ENCODE measurements at places on chromosomes 7 and 10.

- DNase-seq, result no peak
These were observed 24.0 kb upstream of the HELLS start for GRCh38 chr10:94521276-94522250.

GRCh38 chr10:86769991-86770390, 13.6 kb downstream of the BMPR1A start:
- DNase-seq, result no peak

DNA sequence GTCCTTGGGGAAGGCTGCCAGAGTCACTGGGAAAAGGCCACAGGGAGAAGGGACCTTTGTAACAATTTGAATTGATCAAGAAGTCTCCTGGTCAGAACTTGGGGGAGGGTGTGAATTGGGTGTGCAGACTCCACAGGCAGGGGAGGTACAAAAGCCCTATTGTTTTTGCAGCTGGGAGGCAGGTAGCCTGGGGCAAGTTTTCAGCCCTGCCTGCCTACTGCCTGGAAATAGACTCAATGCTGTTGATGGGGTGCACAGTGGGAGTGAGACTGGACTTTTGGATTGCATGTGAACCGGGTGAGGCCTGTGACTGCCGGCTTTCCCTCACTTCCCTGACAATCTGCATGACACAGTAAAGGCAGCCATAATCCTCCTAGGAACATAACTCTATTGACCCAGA, 947.0 kb downstream of the REEP3 start:
- no peak for DNase-seq

DNA sequence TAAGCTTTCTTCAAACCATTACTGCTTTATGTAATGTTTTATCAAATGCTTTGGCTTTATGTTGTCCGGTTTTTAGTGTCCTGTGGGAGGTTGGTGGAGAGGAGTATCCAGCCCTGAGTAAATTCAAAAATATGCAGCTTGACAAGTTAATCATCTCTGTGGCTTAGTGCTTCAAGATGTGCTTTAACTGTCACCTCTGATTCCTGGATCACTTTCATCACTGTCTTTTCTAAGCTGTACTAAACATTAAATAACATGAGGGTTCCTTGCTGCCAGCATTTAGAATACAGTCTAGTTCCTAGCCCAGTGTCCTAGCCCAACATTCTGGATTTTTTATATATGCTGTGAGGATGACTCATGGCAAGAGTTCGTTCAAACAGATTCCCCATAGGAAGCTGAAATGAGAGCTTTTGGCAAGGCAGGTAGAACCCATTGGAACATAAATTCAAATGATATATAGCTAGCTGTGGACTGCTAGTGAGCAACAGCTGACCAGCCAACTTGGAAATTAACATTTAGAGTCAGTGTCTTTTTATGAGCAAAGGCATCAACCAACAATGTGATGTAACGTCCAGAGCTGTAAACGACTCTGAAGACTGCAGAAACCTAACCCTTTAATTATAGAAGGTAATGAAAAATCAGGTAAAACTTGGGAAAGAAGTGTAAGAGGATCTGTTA, 80.6 kb upstream of the OIT3 start:
- DNase-seq, result no peak

DNA sequence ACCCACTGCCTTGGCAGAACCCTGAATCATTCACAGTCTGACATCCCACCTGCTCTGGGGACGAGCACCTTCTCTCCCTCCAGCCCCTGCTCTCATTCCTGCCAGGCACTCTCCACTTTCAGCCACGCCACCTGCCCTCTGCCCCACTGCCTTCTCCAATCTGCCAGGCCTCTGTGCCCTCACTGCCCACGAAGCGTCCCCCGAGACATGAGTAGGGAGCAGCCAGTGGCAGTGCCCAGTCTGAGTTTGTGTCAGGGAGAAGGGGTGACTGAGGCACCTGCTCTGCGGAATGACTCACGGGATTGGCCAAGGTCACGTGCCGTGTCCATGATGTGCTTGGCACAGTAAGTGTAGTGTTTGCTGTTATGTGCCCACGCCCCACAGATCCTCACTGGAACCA, 215.2 kb upstream of the PPP2R2D start:
- no peak for DNase-seq

DNA sequence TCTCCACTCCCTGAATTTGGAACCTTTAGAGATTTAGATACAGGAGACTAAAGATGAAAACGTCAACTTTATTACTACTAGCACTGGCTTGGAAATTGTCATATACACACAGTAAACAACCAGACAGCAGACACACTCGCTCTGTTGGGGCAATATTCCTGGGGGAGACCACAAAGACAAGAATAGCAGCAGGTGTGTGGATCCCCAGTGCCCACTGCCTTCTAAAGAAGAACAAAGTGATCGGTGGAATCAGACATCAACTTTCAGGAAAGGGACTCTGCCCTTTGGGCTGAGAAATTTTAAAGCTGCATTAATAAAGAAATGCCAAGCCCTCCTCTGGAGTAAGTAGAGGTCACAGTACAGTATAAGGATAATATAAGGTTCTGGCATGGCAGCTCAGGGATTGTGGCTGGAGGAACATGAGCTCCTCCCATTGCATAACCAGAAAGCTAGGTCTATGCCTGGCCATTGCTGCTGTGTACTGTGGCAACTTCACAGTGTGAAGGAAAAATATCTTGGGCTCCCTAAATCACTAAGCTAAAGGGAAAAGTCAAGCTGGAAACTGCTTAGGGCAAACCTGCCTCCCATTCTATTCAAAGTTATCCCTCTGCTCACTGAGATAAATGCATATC, 57.1 kb upstream of the ANKRD1 start:
- DNase-seq, result no peak

- DNase-seq, result no peak
These were observed 32.3 kb downstream of the GARS1 start for GRCh38 chr7:30627026-30627425.

GRCh38 chr7:116952635-116953371, 498 bp upstream of the ST7 start:
- DNase-seq, result peak; percentile 75

GRCh38 chr7:95527033-95527775, 41.5 kb downstream of the ASB4 start:
- DNase-seq, result peak; percentile 78

DNA sequence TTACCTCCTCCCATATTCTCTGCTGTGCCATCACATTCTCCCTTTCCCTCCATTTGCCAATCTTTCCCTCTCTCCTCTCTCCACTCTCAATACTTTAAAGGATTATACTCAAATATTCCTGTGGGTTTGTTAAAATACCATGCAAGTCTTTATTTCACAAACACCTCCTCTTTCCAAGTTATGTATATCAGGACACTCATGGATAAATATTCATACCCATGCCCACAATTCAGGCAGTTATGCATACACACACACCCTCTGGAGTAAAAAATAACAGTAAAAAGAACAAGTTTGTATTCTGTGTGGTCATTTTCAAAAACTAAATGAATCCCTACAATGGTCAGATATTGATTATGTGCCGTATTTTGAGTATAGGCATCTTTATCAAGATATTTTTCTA, 73.3 kb upstream of the TMEM140 start:
- no peak for DNase-seq

DNA sequence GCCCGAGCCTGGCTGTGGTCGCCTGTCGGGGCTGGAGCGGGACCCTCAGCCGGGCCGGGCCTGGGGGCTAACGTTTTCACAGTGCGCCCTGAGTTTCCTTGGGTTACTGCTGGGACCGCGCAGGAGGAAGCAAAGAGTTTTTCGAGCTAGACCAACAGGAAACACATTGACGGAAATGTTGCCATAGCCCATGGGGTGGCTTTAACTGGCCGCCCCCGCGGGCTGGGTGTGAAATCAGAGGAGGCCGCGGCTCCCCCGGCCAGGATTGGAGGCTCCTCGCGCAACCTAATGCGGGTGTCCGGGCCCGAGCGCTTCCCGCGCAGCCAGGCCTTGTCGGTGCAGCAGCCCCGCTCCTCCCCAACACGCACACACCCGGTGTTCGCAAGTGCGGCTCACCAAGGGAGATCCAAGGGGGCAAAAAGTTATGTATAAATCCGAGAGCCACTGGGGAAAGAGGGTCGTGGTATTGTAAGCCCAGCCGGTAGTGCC, 1.9 kb downstream of the HHEX start:
- no peak for DNase-seq

- no peak for DNase-seq
These were observed 164.4 kb downstream of the GLRX3 start for GRCh38 chr10:130300608-130301020.

GRCh38 chr10:14617852-14618251, 156.8 kb downstream of the FAM107B start:
- no peak for DNase-seq

GRCh38 chr7:27751888-27752660, 12.1 kb downstream of the TAX1BP1 start:
- no peak for DNase-seq

GRCh38 chr10:65360497-65360896, 1565.3 kb upstream of the LRRTM3 start:
- no peak for DNase-seq

DNA sequence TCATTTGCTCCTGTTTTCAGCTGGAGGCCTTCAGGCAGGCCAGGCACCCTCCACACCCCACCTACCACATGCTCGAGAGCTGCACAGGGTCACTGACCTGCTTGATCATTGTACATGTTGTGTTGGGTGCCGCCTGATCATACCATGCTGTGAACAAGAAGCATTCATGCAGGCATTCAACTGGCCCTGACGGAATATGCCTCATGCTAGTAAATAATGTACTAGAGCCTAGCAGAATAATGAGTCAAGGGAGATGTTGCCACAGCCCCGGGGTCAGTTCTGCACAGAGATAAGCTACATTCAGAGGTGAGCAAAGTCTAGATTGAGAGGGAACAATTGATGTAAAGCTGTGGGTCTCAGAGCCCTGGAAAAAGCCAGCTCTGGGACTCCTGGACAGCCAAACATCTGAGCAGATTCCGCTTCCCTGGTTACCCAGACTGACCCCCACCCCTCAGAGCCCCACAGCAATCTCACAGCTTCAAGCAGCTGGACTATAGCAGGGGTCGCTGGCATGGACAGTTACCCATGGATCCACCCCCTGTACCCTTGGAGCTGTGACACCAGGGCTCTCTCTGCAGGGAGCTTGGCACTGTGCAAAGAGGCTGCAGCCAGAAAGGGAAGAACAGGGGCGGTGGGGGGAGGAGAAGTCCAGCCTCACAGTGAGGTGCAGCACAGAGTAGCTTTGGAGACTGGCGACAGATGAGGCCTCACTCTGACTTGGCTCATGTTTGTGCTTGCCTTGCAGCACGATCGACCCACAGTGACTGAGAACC, 86.6 kb downstream of the FRMPD2 start:
- no peak for DNase-seq

GRCh38 chr10:46222364-46222935, 64.3 kb upstream of the ANTXRL start:
- DNase-seq, result no peak

DNA sequence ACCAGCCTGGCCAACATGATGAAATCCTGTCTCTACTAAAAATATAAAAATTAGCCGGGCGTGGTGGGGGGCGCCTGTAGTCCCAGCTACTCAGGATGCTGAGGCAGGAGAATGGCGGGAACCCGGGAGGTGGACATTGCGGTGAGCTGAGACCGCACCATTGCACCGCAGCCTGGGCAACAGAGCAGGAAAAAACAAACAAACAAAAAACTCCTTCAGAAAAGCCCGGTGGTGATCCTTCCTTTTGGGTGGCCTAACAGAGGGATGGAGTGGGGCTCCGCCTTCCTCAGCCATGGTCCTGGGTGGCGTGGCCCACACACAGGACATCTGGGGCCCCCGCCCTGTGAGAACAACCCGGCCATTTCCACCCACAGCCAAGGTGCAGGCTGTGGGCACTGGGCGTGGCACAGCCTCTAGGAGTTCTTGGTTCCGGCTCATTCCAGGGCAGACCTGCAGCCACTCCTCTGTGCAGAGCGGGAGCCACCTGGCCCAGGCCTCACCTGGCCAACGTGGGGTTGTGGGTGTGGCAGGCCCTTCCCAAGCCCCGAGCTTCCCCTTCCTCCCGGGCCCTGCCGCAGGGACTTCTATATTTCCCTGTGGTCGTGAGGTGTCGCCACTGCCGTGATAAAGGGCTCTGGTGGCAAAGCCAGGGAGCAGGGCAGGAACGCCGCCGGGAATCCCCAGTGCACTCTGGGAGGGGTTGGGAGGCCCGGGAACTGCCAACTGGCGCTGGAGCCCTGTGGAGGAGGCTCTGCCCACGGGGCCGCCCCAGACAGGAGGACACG, 37.6 kb downstream of the GET4 start:
- DNase-seq, result no peak

DNA sequence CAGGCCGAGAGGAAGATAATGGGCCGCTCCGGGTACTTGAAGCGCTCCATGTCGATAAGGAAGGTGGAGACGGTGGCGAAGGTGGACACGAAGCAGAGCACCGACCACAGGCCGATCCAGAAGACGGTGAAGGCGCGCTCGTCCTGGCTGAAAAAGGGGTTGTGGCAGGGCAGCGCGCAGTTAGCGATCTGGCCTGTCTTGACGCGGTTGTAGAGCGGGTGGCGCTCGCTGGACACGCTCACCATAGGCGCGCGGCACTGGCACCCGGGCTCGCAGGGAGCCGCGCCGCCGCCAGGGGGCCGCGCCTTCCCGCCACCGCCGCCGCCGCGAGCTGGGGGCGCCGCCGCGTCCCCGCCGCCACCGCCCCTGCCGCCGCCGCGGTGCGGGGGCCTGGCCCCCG, 1.6 kb downstream of the FZD8 start:
- DNase-seq, result no peak

DNA sequence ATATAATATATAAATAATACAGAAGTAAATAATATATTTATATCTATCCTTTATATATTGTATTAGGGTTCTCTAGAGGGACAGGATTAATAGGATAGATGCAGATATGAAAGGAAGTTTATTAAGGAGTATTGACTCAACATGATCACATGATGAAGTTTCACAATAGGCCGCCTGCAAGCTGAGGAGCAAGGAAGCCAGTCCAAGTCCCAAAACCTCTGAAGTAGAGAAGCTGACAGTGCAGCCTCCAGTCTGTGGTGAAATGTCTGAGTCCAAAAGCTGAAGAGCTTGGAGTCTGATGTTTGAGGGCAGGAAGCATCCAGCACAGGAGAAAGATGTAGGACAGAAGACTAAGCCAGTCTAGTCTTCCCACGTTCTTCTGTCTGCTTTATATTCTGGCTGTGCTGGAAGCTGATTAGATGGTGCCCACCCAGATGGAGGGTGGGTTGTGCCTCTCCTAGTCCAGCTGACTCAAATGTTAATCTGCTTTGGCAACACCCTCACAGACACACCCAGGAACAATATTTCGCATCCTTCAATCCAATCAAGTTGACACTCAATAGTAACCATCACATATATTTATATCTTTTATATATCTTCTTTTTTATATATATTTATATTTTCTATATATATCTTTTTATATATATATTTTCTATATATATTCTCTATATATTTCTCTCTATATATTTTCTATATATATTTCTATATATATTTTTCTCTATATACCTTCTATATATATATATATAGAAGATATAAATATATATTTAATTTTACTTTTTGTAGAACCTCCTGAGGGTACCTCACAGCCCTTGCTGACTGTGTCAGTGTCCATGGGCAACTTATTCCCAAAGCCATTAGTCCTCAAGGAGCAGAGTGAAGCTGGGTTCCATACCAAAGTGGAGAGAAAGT, 24.6 kb upstream of the AKR1B10 start:
- DNase-seq, result no peak

GRCh38 chr10:104350127-104350635, 3.5 kb upstream of the CFAP58 start:
- DNase-seq, result peak; percentile 71

Data from NCI-H2081 (cell line).